ENCODE measurements at places on chromosomes 3 and 15.

GRCh38 chr3:112464264-112464663 is 35.0 kb downstream of the BTLA start:
- H3K27me3 ChIP-seq, result no peaks in the 10 kb centered on the region
- no peaks in the 10 kb centered on the region for H3K4me1 ChIP-seq
- DNase-seq, result no peak
- no peak overlapping the region for H3K4me3 ChIP-seq
- H3K27ac ChIP-seq, result no peak overlapping the region

GRCh38 chr3:157420606-157421130 is 16.0 kb upstream of the PTX3 start:
- no peak overlapping the region for H3K27ac ChIP-seq
- no peaks in the 10 kb centered on the region for H3K4me1 ChIP-seq
- H3K27me3 ChIP-seq, result no peaks in the 10 kb centered on the region

- DNase-seq, result peak; percentile 85
- no peak overlapping the region for H3K4me3 ChIP-seq
- peaks cover 17% of the 10 kb centered on the region for H3K4me1 ChIP-seq
- peak overlapping the region; percentile 24 for H3K27ac ChIP-seq
- no peaks in the 10 kb centered on the region for H3K27me3 ChIP-seq
- H3K36me3 ChIP-seq, result no peaks in the 10 kb centered on the region
Observed at GRCh38 chr3:73029321-73029796, 32.1 kb upstream of the EBLN2 start.

DNA sequence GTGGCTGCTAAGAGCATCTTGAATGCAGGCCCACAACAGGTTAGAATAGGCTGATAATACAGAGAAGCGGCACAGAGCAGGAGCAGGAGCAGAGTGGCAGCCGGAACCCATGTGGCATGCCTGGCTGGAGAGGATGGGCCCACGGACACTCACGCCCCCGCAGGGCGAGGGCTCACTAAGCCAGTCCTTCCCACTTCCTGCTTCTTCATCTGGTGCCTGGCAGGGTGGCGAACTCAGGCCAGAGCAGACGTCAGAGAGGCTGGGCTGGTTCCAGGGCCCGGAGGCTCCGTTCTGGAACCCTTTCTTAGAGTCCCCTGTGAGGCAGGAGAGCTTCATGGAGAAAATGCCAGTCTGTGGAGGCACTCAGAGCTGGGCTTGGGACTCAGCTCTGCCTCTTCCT is 195.1 kb downstream of the NTRK3 start:
- H3K4me3 ChIP-seq, result no peak overlapping the region
- H3K4me1 ChIP-seq, result no peaks in the 10 kb centered on the region
- no peaks in the 10 kb centered on the region for H3K27me3 ChIP-seq

- no peaks in the 10 kb centered on the region for H3K36me3 ChIP-seq
- H3K27me3 ChIP-seq, result no peaks in the 10 kb centered on the region
- H3K27ac ChIP-seq, result no peak overlapping the region
- peaks cover 28% of the 10 kb centered on the region for H3K4me1 ChIP-seq
- no peak for DNase-seq
Observed at GRCh38 chr15:69793431-69793780, 304.3 kb downstream of the TLE3 start.

DNA sequence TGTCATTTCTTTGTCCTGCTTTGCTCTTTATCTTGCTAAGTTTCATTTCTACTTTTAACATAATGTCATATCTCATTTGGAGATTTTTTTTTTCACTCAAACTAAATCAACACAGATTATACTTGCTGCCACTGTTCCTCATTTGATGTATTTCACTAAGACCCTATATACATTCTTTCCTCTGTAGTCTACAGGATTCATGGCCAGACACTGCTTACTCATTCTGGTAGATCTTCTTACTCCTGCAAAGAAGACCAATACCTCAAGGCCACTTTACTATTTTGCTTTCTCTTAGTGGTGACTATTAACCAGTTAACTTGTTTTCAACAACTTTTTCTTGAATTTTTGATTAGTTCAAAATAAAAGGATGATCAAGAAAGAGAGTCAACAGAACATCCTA is 26.6 kb downstream of the SLC24A5 start:
- peaks cover 36% of the 10 kb centered on the region for H3K36me3 ChIP-seq
- DNase-seq, result no peak
- no peaks in the 10 kb centered on the region for H3K27me3 ChIP-seq

DNA sequence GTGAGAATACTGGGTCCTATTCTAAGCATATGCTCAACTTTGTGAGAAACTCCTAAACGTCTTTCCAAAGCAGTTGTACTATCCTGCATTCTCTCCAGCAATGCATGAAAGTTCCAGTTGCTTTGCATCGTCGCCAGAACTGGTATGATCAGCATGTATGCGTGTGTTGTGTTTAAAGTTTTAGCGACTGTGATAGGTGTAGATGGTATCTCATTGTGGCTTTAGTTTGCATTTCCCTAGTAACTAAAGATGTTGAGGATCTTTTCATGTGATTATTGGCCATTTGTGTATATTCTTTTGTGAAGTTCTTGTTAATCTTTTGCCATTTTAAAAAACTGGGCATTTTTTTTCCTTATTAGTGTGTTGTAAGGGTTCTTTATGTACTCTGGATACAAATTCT is 115.1 kb downstream of the SPATA16 start:
- no peak overlapping the region for H3K4me3 ChIP-seq
- H3K27me3 ChIP-seq, result no peaks in the 10 kb centered on the region
- no peak for DNase-seq

All from cardiac muscle cell (in vitro differentiated cells and primary cell).